ENCODE measurements at places on chromosomes 13 and 19.

DNA sequence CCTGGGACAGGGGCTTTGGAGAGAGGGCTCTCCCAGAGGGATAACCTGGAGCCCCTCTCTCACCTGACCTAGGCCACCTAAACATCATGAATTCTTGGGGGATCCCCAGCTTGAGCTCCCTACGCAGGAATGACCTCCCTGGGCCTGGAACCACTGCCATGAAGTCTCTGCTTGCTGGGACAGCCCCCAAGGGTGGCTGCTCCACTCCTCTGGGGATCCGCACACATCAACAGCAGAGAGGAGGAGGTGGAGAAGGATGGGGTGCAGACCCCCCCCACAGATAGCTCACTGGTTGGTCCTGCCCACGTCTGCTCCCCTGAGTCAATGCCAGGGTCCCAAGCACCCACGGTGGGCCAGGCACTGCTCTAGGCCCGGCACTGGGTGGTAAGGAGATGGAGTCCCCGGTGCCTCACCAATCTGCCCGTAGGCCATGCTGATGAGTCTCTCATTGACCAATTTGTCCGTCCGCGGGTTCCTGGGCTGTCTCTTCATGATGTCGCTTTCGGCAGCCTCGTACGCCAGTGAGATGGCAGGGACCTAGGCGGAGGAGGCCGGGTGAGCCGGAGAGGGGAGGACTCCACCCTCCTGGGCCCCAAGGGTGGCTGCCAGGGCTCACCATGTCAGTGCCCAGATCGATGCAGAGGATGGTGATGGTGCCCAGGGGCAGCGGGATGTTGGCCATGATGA, 10.8 kb upstream of the RABAC1 start:
- no peak for DNase-seq

- DNase-seq, result no peak
Measured at GRCh38 chr13:39269411-39269810, 231.2 kb downstream of the NHLRC3 start.

- DNase-seq, result no peak
Measured at GRCh38 chr13:22064854-22065620, 394.2 kb downstream of the FGF9 start.

DNA sequence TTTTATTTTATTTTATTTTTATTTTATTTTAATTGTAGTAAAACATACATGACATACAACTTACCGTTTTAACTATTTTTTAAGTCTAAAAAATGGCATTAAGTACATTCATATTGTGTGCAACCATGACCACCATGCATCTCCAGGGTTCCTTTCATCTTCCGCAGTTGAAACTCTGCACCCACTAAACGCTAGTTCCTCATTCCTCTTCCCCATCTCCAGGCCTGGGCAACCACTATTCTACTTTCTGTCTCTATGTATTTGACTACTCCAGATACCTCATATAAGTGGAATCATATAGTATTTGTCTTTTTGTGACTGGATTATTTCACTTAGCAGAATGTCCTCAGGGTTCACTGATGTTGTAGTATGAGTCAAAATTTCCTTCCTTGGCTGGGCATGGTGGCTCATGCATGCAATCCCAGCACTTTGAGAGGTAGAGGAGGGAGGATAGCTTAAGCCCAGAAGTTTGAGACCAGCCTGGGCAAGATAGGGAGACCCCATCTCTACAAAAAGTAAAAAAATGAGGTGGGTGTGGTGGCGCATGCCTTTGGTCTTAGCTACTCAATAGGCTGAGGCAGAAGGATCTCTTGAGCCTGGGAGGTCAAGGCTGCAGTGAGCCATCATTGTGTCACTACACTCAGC, 55.7 kb upstream of the ZNF507 start:
- DNase-seq, result no peak

DNA sequence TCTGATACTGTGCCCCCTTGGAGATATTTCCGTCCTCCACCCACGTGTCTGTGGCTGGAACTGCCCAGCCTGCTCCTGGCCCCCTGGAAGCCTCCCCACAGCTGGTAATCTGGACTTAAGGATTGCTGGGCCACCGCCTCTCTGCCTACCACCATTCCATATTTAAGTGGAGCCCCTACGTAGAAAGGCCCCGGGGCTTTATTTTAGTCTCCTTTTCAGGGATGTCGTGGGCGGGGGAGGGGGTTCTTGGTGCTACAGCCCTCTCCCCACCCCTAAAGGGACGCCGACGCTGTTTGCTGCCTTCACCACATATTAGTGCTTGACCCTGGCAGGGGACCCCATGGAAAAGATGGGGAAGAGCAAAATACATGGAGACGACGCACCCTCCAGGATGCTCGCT, 2.7 kb upstream of the NOP53 start:
- DNase-seq, result no peak

DNA sequence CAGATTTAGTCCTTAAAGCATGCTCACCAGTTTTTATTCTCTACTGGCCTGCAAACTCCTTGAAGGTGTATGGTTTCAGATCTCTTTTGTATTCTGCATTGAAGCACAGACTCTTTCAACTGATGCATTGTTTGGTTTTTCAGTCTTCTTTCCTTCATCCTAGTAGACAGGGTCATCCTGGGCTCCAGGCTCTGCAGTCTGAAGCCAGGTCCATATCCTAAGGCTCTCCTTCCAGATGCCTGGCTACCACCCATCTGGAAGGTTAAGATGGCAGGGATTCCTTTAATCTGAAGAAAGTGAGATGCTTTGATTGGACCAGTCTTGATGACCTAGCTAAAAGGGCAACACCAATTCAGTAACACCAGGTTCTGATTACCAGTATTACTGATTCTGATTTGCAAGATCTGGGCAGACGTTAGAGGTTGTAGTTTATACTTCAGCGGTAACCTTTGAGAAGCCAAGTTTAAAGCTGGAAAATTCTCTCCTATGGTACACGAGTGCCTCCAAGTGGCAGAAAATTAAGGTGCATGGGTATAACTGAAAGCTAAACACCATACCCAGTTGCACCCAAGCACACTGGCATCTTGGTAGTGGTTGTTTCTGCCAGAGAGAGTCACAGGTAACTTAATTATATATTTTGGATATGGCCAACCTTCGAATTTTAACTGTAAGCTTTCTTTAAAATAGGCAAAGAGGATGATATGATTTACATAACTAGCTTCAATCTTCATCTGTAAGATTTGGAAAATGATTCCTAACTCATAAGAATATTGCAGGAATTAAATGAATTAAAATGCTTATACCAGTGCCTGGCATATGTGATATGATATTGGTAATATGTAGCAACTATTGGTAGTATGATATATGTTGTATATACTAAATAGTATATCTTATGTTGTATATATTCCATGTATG, 1651.9 kb upstream of the MIR17HG start:
- no peak for DNase-seq

DNA sequence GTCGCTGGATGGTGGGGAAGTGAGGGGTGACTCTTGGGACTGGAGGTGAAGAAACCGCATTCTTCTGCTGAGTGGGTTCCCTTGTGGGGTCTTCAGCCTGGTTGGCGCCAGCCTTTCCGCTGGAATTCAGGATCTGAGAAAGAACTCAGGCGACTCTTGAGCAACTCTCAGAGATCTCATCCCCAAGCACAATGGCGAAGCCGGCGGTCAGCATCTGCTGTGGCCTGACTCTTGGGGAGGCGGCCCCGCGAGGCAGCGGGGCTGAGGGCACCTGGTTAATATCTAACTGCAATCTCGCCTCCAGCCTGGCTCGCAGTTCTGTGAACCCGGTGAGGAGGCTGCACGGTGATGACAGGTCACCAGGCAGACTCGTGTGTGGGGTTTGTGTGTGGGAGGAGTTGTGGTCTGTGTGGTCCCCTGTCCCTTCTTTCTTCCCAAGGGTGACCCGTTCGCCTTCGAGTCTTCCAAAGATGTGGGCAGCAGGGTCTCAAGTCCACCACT, 883 bp downstream of the ZNF441 start:
- peak; percentile 9 for DNase-seq

GRCh38 chr13:102128216-102128810, 273.5 kb downstream of the FGF14 start:
- DNase-seq, result peak; percentile 11

DNA sequence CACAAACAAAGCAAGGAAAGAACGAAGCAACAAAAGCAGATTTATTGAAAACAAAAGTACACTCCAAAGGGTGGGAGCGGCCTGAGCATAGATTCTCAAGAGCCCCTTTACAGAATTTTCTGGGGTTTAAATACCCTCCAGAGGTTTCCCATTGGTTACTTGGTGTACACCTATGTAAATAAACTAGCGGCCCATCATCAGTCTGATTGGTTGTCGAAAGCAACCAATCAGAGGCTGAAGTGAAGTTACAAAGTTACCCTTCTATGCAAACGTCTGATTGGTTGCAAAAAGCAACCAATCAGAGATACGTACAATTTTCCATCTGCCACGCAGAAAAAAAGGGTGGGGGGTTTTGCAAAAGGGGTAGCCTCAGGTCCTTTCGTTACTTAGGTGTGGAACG, 96.3 kb upstream of the UBAC2 start:
- no peak for DNase-seq

GRCh38 chr19:41735071-41735600, 20.2 kb upstream of the CEACAM6 start:
- no peak for DNase-seq

DNA sequence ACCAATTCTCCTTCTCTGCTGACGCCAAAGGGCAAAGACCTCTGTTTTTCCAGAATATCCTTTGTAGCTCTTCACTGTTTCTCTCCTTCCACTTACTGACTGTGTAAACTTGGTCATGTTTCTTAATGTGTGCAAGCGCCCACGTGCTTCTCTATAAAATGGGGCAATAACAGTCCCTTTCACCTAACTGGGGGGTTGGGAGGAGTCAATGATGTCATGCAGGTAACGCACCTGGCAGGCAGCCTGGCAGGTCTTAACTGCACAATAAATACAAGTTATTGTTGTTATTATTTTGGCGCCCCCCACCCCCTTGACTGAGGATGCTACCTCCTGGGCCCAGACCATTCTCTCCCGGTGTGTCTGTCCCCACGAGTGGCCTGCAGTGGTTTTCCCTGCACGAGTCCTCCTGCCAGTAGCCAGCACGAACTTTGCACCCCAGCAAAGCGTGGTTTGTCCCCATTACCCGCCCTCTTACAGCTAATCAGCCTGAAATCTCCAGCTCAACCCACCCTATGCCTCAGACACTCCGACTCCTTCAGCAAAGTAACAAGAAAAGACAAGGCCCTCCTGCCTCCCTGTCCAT, 5.3 kb downstream of the SBSN start:
- no peak for DNase-seq

DNA sequence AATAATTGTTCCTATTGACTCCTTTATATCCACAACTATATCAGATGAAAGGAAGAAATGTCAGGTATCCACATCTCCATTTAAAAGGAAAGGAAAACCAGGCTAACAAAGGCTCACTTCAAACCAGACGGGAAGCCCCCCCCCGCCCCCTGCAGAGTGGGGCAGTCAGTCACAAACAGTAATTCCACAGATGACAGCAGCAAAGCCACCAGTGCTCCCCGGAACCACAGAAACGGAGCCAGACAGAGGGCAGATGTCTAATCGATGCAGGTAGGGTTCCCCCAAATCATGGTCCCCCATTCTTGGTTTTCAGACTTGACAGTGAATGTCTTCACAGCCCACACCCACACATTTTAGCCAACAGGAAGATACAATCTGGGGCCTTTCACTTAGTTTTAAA, 100.8 kb downstream of the STK24 start:
- DNase-seq, result no peak

DNA sequence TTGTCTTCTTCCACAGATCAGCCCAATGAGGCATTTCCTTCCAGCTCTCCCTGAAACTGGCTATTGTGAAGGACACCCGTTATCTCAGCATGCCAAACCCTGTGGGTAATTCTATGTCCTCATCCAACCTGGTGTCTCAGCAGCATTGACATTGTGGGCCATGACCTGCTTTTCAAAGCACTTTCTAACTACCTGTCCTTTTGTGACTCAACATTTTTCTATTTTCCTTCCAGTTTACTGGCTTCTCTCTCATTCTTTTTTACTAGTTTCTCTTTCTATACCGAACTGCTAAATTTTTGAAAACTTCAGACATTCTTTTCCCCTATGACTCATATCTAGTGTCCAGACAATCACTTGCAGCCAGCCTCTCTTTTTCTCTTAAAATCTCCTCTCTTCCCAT, 136.4 kb upstream of the HTR2A start:
- no peak for DNase-seq

DNA sequence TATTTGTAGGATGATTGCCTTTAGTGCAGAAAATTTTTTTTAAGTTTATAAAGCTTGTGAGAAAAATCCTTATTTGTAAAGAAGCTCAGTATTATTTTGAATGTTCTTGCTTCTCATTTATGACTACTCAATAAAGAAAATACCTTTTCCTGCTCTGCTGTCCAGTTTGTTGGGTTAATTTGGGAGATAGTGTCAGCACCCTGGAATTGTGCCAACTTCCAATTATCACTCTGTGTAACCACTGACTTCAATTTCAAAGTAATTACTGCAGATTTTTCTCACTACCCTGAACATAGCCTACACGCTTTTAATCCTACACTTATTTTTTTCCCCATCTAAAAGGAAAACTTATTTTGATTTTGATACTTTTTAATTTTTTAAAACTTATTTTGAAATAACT, 93.1 kb downstream of the GGACT start:
- no peak for DNase-seq

DNA sequence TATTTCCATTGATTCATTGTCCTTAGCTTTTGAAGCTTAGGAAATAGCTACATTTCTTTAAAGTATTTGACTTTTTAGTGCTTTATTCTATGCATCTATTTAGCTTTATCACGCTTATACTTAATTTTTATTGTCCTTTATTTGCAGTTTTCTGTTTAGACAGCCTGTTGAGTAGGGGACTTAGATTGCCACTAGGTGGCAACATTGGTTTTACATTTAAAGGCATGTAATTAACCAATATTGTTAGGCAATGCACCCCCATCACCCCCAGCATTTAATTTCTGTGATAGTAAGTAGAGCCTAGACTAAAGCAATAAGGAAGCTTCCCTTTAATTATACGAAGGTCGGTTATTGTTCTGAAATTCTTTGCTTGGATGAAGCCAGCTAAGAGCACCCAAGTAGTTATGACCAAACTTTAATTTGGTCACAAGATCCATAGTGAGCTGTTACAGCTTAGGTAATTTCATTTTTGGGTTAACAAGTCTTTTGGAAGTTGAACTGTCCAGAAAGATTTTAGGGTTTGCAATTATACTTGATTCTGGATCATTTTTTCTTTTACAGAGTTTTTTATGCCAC, 36.5 kb downstream of the B3GLCT start:
- no peak for DNase-seq

DNA sequence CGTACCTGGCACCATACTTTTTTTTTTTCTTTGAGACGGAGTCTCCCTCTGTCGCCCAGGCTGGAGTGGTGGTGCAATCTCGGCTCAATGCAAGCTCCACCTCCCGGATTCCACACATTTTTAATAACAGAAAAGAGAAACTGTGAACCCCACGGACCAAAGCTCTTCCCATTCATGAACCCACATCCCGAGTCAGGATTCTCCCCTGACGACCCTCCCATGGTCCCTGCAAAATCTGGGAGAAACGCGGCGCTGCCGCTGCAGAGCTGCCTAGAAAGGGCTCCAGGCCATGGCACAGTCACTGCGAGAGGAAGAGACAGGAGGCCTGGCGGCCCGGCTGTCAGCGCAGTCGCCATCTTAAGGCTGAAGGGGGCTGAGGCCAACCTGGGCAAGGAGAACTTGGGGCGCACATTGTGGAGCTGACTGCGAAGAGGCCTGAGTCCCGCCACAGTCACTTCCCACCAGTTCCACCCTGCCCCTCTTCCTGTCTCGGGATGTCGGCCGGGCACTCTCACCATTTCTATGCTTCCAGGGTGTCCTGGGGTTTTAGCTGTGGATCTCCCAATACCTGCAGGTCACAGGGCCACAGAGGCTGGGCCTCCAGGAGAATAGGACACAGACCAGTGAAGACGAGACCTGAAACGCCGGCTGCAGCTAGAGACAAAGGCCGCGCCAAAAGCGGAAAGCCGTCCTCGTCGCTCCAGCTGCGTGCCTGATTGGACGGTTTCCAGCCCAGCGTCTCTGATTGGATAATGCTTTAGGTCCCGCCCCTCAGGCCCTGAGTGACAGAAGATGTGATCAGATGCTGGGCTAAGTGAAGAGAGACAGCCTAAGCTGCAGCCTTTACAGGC, 71.0 kb downstream of the ZNF486 start:
- DNase-seq, result no peak

Data from DMS79 (cell line).